ENCODE measurements at places on chromosomes 11 and 22. TPM values are rescaled to one million over a fixed set of nuclear protein-coding genes. Genes with fewer than 3 reads are reported as not detected.

Gene P2RY6
- total RNA-seq: not detected

Gene EED
- 22.8 TPM for total RNA-seq

- H3K27me3 ChIP-seq: no peaks in the 10 kb centered on the region
- no peaks in the 10 kb centered on the region for H3K4me1 ChIP-seq
- H3K36me3 ChIP-seq: no peaks in the 10 kb centered on the region
- H3K27ac ChIP-seq: no peak overlapping the region
These were observed 1735.0 kb downstream of the LRRC4C start for GRCh38 chr11:39724404-39724803.

- H3K27ac ChIP-seq: peak within 1 kb of the TSS; percentile 20
- peak within 1 kb of the TSS; percentile 44 for H3K4me3 ChIP-seq
- peaks cover 49% of the 10 kb centered on the region for H3K36me3 ChIP-seq
- peaks cover 36% of the 10 kb centered on the region for H3K4me1 ChIP-seq
These were observed at the start of gene IL18BP for GRCh38 chr11:71998649-71999310. Gene IL18BP (plus strand): TSS chr11:71998909. CDS start chr11:71999985, 1,076 bp downstream.

DNA sequence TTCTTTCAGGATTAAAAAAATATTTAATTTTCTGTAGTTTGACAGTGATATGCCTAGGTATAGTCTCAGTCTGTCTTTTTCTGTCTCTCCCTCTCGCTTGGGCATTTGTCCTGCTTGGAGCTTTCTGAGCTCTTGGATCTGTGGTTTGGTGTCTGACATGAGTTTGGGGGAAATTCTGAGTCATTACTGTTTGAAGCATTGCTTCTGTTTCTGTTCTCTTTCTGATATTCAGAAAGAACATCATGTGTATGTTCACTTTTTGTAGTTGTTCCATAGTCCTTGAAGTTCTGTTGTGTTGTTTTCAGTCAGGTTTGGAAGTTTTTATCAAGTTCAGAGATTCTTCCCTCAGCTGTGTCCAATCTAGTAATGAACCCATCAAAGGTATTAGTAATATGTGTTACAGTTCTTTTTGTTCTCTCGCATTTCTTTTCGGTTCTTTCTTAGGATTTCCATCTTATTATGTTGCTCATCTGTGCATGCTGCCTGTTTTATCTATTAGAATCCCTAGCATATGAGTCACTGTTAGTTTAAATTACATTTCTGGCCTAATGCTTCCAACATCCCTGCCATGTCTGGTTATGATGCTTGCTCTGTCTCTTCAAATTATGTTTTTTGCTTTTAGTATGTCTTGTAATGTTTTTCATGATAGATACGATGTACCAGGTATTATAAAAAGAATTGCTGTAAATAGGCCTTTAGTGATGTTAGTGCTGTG lies 48.4 kb downstream of the DDX10 start:
- no peaks in the 10 kb centered on the region for H3K4me1 ChIP-seq
- H3K36me3 ChIP-seq: peaks cover 56% of the 10 kb centered on the region
- H3K27ac ChIP-seq: no peak overlapping the region
- no peak overlapping the region for H3K4me3 ChIP-seq

Gene ACTN3
- total RNA-seq: not detected

DNA sequence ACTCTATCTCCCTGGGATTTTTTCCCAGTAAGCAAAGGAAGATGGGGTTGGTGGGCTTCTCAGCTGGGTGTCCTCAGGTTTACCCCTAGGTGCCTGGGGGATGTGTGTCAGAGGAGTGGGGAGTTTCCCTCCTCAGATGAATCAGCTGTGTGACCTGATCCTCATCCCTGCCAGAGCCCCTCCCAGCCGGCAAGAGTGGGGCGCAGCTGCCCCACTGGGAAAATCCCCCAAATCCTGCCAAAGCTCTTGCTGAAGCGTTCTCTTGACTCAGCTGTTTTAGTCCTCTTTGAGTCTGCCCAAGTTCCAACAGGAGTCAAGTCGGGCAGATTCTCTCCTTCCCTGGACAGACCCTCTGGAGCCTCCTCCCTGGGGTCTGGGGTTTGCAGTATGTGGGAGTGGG lies 6.0 kb downstream of the C11orf68 start:
- H3K4me3 ChIP-seq: no peak overlapping the region
- no peak for DNase-seq
- H3K27ac ChIP-seq: no peak overlapping the region
- H3K36me3 ChIP-seq: no peaks in the 10 kb centered on the region
- peaks cover 40% of the 10 kb centered on the region for H3K4me1 ChIP-seq
- H3K27me3 ChIP-seq: no peaks in the 10 kb centered on the region

GRCh38 chr11:10303558-10304363 lies 1.1 kb upstream of the ADM start:
- peaks cover 33% of the 10 kb centered on the region for H3K4me1 ChIP-seq
- H3K36me3 ChIP-seq: no peaks in the 10 kb centered on the region

Gene HORMAD2
- total RNA-seq: not detected

- peaks cover 35% of the 10 kb centered on the region for H3K36me3 ChIP-seq
- H3K27me3 ChIP-seq: no peaks in the 10 kb centered on the region
- no peak overlapping the region for H3K4me3 ChIP-seq
- H3K4me1 ChIP-seq: peaks cover 18% of the 10 kb centered on the region
- DNase-seq: no peak
- no peak overlapping the region for H3K27ac ChIP-seq
These were observed 14.9 kb upstream of the PRG2 start for GRCh38 chr11:57405271-57405860.

GRCh38 chr22:38941488-38941987 lies 15.9 kb upstream of the APOBEC3A start:
- DNase-seq: peak; percentile 25
- no peaks in the 10 kb centered on the region for H3K4me1 ChIP-seq
- H3K4me3 ChIP-seq: no peak overlapping the region
- H3K36me3 ChIP-seq: no peaks in the 10 kb centered on the region
- H3K27ac ChIP-seq: peak overlapping the region; percentile 34

All from stomach (tissue), 19 donors.